ENCODE measurements at places on chromosomes 1 and 21.

- peak; percentile 19 for DNase-seq
These were observed 16.0 kb upstream of the EPS15 start for GRCh38 chr1:51535006-51535592.

GRCh38 chr21:22898051-22898665 lies 1899.9 kb downstream of the NCAM2 start:
- no peak for DNase-seq

DNA sequence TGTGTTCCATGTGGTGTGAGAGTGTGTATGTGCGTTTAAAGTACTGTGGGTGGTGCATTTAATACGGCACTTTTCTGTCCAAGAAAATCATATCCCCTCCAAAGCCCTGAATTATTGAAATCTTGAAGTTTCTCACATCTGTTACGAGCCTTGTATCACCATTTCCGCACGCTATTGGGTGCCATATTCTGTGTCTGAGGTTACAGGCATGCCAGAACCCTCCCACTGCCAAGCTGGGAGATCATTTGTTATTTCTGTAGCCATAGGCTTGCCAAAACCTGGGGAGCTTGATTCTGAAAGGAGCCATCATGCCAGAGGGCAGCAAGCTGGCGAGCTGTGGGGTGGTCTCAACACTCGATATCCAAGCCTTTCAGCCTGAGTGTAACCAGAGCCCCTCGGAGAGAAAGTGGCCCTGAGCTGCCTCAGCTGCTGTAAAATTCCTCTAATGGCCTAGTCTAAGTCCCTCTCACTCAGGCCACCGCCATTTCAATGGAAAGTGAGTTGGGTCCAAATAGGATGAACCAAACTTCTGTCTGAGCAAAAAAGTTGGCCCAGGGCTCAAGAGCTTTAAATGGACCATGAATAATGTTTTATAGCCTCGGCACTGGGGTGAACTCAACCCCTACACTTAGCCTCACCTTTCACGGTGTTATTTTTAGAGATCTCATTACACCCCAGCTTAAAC lies 298.4 kb upstream of the DUSP10 start:
- DNase-seq: no peak

DNA sequence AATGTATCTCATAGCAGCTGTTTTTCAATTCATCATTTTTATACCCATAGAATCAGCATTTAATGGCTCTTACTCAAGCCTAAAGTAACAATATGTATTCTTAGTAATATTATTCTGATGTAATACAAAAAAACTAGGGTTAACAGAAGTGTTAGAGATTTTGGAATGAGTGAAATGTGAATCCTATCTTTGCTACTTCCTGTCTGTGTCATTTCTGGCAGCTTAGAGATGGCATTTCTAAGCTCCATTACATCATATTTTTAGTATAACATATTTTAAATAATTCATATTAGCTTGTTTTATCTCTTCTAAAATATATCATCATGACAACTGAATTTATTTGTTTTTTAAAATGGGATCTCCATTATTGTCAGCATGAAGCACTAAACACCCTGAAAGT lies 90.2 kb downstream of the LRRC7 start:
- no peak for DNase-seq

DNA sequence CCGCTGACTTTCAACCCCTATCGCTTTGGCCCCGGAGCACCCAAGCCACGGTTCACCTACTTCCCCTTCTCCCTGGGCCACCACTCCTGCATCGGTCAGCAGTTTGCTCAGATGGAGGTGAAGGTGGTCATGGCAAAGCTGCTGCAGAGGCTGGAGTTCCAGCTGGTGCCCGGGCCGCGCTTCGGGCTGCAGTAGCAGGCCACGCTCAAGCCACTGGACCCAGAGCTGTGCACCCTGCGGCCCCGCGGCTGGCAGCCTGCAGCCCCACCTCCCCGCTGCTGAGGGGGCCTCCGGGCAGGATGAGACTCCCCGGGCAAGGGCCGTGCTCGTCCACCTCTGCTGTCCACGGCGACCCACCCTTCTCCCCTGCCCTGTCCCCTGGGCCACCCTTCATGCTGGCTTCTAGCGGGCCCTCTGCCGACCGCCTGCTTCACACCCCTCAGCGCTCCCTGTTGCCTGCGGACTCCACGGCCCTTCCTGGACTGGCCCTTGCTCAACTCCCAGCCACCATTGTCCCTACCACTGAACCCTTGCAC lies 92.2 kb upstream of the TRABD2B start:
- DNase-seq: no peak

GRCh38 chr1:6554907-6555778 lies at the start of gene TAS1R1:
TAS1R1 (plus strand) TSS chr1:6555307; CDS start chr1:6555374, 67 bp downstream.
- no peak for DNase-seq

GRCh38 chr1:39266269-39266668 lies 61.8 kb downstream of the MACF1 start:
- DNase-seq: no peak

- no peak for DNase-seq
These were observed 26.6 kb downstream of the LRRC8C start for GRCh38 chr1:89659322-89660081.

DNA sequence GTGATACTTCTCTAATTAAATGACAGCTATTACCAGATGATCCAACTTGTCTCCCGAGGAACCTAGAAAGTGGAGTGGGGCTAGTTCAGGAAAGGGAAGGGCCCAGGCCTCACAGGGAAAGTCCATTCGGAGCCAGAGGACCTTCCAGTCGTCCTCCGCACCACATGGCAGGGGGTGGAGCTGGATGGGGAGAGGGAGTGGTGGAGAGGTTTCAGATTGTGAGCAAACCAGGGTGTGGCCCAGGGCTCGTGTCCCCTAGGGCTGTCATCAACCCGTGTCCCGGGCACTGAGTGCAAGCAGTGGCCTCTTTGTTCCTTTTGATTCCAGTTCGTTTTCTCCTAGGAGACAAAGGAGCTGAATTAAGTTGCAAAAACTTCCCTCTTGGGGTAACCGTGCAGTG lies 114.9 kb downstream of the HUNK start:
- DNase-seq: no peak

DNA sequence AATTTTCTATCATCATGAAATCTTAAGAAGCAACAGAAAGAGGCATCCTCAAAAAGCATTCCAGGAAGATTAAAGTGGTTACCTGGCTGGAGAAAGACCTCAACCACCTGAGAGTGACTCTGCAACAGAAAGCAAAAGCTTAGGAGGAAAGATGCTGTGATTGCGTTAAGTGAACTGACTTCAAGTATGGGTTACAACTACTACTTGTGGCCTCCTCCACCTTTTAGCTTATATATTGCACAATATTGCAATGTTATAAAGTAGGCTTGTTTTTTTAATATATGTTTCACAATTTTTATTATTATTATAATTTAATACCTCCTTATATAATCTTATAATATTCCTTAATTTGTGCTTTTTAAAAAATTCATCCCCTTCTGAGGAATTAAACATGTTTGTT lies 1407.5 kb downstream of the KCNT2 start:
- DNase-seq: no peak

- no peak for DNase-seq
These were observed 200.1 kb downstream of the AMY1C start for GRCh38 chr1:103949779-103950178.

DNA sequence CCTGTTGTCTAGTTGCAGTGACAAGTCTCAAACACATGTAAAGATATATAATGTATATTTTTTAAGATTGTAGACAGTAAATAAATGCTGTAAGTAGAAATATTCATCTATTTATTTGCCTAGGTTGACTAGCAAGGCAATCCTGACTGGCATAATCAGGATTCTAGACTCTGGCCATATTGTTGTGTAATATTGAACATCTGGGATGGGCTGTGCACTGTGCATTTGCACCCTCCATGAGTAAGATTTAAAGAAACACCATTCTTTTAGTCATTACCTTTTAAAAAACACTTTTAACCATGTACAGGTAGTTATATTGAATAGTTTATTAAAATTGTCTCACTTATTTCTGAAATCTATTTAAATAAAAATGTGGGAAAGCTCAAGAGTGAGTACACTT lies 32.4 kb downstream of the RASAL2 start:
- no peak for DNase-seq

GRCh38 chr1:27152829-27153548 lies 1.9 kb downstream of the SLC9A1 start:
- DNase-seq: no peak

DNA sequence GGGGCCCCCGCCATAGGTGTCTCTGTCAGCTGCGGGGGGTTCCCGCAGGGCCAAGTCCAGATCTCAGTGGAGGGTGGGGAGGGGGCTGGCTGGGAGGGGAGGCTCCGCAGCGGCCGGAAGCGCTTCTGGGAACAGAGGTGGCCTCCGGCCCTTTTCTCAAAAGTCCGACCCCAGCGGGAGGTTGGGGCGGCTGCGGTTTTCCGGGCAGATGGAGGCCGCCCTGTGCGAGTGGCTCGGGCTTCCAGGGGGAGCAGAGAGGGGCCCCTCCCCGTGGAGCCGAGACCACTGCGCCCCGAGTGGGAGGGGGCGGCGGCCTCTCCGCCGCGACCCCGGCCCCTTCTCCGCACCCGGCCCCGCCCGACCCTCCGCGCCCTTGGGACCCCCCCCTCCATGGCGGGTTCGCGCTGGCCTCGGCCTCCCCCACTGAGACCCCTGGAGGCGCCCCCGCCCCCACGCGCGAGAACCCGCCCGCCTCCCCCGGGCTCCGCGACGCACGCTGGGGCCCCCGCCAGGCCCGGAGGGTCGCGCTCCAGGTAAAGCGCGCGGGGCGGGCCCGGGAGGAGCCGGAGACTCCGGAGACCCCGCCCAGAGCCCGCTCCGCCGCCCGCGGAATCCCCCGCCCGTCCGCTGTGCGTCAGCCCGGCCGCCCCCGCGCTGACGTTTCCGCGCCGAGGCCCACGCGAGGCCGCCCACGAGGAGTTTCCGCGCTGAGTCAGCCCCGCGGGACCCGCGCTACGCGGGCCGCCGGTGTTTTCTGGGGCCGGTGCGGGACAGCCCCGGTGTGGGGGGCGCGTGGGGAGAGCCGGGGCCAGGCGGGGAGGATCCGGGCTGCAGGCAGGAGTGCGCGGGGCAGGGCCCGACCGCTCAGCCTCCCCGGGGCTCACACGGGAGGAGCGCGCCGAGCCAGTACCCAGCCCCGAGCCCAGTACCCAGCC lies 5.2 kb downstream of the TNFRSF18 start:
- DNase-seq: no peak

GRCh38 chr1:178092878-178093493 lies 918 bp upstream of the RASAL2 start:
- peak; percentile 32 for DNase-seq

DNA sequence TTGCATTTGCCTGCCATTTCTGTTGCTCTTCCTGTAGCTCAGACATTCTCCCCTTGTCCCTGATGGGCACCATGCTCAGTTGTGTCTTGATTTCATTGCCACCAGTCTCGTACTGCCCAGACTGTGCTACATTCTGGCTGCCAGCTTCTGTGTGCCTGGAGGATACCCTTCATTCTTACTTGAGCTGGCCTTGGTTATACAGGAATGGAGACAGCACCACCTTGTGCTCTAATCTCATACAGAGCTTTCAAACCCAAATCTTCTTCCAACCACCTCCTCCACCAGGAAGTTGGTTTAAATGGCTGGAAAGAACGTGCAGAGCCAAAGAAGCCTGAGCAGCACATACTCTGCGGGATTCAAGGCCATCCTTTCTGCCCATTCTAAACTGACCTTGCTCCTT lies 165.3 kb downstream of the SLC35F3 start:
- DNase-seq: no peak

- no peak for DNase-seq
These were observed 85.3 kb downstream of the SEC16B start for GRCh38 chr1:177884479-177885021.

DNA sequence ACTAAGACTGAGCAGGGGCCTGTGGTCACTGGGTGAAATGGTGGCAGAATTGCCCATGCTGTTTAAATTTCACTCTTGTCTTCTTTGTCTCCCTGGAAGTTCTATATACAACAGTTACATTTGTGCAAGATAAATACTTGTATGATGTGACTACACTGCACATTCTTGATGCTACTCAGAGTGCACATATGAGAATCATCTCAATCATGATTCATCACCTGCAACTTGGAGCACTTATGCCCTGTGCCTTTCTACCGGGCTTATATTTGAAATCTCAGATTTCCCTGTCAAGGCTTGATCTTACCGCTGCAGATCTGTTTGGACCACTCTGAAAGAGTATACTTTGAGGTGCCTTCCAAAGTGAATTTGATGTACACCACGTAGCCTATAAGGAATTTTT lies 10.6 kb downstream of the PGM1 start:
- no peak for DNase-seq

GRCh38 chr1:17122521-17123164 lies 3.4 kb upstream of the PADI2 start:
- DNase-seq: no peak

DNA sequence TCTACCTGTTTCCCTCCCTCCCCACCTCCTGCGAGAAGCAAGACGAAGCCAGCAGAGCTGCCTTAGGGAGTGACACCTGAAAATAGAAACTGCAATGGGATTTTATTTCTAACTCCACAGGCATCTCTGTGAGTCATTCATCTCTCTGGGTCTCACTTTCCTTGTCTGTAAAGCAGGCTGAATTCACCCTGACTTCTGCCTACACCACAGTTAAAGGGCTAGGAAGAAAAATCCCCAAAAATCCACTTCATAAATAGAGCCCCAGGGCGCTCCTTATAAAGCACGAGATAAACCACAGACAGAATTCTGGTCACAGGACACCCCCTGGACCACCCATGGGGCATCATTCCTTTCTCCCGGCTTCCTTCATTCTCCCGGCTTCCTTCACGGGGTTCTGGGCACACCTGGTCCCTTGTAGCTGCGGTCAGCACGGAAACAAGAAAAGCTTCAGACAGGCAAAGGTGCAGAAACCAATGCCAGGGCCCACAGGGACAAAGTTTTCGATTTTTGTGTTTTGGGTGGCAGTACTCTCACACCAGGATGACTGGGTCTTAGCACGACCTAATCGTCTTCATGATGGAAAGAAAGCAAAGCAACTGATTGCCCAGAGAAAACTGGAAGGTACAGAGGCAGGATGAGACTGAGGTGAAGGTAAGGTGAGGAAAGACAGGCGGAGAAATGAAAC lies 2.8 kb upstream of the H6PD start:
- no peak for DNase-seq

- DNase-seq: no peak
These were observed 720 bp upstream of the TMCC2 start for GRCh38 chr1:205226868-205227583.

GRCh38 chr1:64877151-64877550 lies 89.2 kb downstream of the JAK1 start:
- no peak for DNase-seq

- DNase-seq: no peak
These were observed 368.3 kb downstream of the SMYD3 start for GRCh38 chr1:246138781-246139180.

DNA sequence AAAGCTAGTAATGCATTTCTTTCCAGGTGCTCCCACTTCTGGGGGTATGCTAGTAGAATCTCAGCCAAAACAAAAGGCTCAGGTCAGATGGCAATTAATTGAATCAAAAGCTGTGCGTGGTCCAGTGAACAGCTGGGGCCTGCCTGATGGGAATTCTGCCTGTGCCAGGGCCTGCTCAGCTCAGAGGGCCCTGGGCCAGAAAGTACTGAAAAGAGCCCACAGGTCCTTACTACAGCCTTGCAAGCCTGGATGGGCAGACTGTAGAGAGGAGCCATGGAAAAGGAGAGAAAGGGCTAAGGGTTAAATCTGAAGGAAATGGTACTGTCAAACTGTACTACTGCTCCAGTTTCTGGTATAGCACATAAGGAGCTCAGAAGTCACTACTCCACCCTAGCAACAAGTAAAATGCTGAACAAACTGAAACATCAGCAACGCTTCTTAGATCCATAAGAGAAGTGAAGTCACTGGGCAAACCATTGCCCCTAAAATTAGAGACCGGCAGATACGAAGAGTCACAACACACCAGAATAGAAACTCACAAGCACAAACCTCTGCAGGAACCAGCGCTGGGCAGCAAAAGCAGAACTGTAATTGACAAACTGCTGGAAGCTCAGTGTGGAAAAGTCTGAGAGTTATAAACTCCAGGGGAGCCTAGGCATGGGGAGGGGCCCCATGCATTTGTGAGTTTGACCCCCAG lies 121.1 kb upstream of the SYT6 start:
- DNase-seq: no peak
